ENCODE measurements at places on chromosomes 11 and 22.

DNA sequence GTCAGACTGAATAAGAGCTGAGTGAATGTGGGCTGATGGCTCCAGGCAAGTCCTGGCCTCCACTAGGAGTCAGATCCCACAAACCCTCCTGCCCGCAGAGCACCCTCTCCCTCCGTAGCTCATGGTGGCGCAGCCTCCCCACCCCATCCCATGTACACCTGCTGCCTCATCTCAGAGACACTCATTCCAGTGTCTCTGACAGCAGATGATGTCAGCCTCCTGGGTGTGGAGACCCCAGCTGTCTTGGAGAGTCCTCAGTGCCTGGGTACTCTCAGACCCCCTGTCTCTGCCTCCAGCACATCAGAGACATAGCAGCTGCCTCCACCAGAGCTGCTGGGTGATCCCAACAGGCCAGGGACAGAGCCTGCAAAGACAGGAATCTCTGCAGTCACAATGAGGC lies 9.5 kb downstream of the IGLL5 start:
- no peak for DNase-seq

DNA sequence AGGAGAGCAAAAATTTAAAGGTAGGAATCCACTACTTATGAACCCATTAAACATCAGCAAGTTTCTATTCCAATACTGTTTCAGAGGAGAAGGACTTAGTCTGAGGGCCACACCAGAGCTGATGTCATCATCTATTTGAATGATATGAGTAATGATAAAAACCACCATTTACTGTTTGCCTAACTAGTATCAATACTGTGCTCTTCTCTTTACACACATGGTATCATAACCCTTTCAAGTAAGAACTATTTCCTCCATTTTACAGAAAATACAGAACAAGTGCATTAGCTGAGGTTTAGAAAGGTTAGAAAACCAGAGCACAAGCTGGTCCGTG lies 651.3 kb upstream of the KIRREL3 start:
- no peak for DNase-seq

DNA sequence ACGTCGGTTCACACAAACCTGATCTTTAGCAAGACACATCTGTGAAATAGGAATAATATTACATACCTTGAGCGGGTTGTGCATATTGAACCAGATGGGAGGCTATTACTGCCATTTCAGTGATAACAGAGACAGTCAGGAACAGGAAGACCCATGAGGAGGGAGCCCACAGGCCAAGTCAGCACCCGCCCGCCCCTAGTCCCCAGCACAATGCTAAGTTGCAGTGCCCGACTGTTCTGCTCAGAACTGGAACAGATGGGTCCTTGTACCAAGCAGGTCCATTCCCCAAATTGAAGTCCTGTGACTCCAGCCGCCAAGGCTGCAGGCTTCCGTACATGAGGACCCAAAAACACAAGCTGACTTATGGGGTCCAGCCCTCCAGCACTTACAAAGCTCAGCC lies 9.3 kb downstream of the CXCR5 start:
- DNase-seq = no peak

GRCh38 chr11:48141475-48142122 lies 75.0 kb upstream of the OR4B1 start:
- no peak for DNase-seq

- no peak for DNase-seq
These were observed 3.4 kb downstream of the MS4A10 start for GRCh38 chr11:60788401-60789125.

- DNase-seq = no peak
These were observed 285.0 kb downstream of the TTC28 start for GRCh38 chr22:28394513-28395110.

DNA sequence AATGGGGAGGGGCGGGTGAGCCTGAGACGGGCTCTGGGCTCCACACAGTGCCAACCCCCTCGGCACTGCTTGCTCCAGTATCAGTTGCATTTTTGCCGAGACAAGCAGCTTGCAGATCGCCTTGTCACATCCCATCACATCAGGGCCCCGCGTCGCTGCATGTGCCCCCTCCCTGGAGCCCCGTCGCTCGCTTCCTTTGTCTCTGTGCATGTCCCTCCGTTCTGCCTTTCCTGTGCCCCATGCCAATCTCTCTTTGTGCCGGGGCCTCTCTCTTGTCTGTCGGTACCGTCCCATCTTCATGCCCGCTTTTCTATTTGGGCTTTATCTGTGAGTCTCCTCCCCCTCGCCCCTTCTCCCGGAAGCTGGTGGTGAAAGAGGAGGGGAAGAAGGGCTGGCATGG lies 202.2 kb downstream of the CEP164 start:
- no peak for DNase-seq

DNA sequence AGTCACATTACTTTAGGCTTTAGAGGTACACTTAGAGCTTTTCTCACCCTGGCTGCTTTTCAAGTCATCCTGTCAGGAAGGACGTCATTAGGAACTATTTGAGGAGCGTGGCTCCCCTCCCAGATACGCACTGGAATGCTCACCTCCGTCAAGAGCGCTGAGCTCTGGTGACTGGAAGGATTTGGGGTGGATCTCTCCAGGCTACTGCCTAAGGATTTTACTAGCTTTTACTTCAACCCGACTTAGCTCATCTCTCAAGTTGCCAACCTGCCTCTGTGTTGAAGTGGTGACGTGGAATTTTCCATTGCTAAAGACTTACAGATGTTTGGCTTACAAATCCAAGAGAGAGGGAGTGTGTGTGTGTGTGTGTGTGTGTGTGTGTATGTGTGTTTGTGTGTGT lies 355.3 kb upstream of the CCDC90B start:
- no peak for DNase-seq

DNA sequence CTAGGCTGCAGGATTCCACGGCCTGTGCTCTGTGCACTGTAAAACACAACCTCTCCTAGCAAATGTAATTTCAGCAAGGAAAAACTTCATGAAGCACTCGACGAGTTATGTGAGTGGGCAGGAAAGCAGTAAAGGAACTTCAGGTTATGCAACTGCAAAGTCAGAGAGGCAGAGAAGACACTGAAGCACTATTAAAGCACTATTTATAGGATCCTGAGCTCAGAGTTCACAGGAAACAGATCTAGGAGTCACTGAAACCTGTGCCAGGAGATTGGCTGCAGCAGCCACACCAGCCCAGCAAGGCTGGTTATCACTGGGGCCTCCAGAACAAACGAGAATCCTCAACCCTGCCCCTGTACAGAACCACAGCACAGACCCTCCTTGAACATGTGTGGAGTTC lies 2.5 kb downstream of the SMIM35 start:
- no peak for DNase-seq

DNA sequence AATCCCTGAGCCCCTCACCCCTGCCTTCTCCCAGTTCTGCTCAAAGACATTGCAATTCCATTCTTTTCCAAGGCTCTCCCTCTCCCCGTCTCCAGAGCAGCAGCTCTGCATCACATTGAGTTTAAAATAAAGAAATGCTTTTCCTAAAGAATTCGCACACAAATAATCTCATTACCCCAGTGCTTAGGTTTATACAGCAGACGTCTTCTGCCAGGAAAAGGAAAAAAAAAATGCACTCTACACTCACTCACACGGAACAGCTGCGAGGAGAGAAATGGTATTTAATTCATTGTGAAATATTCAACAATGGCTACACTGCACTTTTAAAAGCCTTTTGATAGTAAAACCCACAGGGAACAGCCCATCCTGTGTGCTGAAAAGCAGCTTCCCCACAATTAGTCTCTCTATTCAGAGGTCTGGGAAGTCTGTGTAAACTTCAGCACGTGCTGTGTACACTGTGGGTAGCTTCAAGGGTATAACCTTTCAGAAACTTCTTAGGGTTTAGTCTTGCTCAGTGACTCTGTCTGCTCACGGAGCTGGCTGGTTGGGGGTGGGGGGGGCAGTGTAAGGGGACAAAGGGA lies 42.8 kb downstream of the ETS1 start:
- no peak for DNase-seq

- peak; percentile 48 for DNase-seq
These were observed 2.3 kb downstream of the ACY3 start for GRCh38 chr11:67648140-67648795.

- no peak for DNase-seq
These were observed 551 bp downstream of the AGBL2 start for GRCh38 chr11:47714554-47715081.

- DNase-seq = no peak
These were observed 86.0 kb downstream of the CCDC81 start for GRCh38 chr11:86460461-86461385.

- DNase-seq = no peak
These were observed 10.8 kb downstream of the BLID start for GRCh38 chr11:122105044-122105758.

- DNase-seq = no peak
These were observed 1017.0 kb upstream of the CNTN5 start for GRCh38 chr11:98003606-98004371.

DNA sequence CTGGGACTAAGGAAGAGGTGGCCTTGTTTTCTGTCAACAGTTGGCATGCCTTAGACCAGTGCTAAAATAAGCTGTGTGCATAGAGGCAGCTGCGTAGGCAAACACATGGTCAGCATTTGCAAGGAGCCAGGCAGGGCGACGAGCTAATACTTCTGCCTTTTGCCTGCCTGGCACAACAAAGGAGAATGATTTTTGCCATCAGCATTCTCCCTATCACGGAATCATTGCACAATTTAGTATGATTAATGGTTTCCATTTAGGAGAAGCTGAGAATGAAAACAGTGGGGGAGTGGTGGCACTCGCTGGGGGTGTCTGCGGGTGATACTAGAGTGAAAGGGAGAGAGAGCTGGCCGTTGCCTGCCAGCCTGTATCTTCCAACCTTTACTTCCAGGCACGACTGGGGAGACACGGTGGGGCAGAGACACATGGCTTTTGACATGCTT lies 336.0 kb downstream of the CADM1 start:
- no peak for DNase-seq

DNA sequence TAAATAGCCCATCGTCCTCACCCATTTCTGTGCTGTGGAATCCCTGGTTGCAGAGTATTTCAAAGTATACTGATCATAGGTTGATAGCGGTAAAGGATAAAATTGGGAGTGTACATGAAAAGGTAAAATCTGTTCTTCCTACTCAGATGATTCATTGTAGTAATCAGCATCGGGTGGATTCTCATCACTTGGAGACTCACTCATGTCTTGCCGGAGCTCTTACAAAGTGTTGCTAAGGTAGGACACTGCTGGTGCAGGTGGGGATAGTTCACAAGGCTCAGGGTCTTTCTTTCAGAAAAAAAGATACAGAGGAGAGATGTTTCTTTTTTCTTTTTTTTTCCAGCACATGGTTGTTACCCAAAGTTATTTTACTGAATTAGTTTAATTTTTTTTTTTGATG lies 84.8 kb downstream of the MTNR1B start:
- DNase-seq = no peak

- DNase-seq = no peak
These were observed 38.3 kb upstream of the CXCR5 start for GRCh38 chr11:118845369-118845768.

DNA sequence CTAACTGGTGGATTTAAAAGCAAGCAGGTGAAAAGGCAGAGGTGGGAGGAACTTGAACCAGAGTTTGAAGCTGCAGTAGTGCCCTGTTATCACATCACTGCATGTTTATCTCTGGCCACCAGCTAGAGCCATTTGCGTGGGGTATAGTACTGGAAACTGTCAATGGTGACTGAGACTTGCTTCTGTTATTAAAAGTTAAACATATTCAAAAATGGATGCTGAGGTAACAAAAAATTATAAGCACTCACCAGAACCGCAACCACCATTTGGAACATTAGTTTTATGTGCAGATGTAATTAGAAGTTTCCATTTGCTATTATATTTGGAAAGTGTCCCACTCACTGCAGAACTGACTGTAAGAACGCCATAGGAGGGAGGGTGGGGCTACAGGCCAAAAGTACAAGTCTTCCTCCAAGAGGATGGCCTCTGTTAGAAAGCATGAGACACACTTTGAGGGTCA lies 1.2 kb upstream of the CD59 start:
- no peak for DNase-seq

GRCh38 chr22:42819412-42820044 lies 37.5 kb downstream of the ARFGAP3 start:
- no peak for DNase-seq
